ENCODE measurements at places on chromosomes 11 and 22.

- no peak for DNase-seq
These were observed 399.6 kb upstream of the RAG2 start for GRCh38 chr11:36997656-36998055.

- no peak for DNase-seq
These were observed 19.1 kb downstream of the SERPING1 start for GRCh38 chr11:57616595-57616994.

- no peak for DNase-seq
These were observed 4.8 kb downstream of the TOP3B start for GRCh38 chr22:21977814-21978213.

DNA sequence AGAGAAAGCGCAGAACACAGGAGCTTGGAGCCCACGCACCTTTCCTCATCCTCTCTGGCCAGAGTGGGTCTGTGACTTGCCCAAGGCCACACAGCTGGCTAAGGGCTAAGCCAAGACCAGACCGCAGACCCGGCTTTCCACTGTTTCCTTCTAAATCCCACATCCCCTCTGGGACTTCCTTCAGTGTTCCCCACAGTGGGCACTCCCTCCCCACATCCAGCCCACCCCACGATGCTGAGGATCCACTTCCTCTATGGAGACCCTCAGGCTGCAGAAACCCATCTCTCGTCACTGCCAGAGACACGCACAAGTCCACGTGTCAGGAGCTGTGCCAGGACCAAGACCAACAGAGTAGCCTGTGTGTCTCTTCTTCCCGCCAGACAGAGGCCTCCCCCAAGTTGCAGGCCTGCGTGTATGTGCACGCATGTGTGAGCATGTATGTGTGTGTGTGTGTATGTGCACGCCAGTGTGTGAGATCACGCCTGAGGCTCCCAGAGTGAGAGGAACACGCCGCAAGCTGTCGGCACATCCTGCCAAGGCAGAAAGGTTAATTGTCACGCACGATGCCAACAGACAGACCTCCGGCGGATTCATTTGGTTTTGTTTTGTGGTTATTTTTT lies 21.6 kb downstream of the PDGFB start:
- no peak for DNase-seq

GRCh38 chr11:72988821-72989220 lies 153.3 kb downstream of the FCHSD2 start:
- DNase-seq, result no peak

GRCh38 chr11:6599449-6599848 lies 4.0 kb downstream of the RRP8 start:
- DNase-seq, result no peak

DNA sequence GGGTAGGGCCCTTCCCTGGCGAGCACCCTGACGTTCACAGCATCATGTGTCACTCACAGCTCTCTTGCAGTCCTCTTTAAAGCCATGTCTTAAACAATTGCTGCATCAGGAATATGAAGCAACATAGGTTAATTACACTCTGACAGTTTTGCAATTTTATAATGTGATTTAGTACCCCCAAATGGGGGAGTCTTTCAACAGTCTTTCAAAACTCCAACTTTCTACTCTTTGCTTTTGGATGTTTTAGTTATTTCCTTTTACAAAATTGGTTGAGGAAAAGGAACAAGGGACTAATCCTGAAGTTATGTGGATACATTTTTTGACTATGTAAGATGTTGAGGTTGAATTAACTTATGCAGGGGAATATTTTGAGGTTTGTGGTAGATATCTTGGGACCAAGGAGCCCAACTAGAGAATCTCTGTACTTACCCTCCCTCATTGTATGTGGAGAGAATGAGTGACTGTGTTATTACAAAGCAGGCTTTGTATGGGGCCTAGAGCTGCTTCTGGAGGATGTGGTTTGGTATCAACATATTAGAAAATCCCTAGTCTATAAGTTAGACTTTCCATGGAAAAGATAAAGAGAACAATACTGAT lies at the start of gene MMP8:
TSS of gene MMP8 (minus strand) at position 51 of the 597 bp plus-strand sequence. CDS start 99 bp downstream, outside the sequence.
- no peak for DNase-seq

- DNase-seq, result no peak
These were observed 945.3 kb downstream of the LRRC4C start for GRCh38 chr11:40514124-40514523.

DNA sequence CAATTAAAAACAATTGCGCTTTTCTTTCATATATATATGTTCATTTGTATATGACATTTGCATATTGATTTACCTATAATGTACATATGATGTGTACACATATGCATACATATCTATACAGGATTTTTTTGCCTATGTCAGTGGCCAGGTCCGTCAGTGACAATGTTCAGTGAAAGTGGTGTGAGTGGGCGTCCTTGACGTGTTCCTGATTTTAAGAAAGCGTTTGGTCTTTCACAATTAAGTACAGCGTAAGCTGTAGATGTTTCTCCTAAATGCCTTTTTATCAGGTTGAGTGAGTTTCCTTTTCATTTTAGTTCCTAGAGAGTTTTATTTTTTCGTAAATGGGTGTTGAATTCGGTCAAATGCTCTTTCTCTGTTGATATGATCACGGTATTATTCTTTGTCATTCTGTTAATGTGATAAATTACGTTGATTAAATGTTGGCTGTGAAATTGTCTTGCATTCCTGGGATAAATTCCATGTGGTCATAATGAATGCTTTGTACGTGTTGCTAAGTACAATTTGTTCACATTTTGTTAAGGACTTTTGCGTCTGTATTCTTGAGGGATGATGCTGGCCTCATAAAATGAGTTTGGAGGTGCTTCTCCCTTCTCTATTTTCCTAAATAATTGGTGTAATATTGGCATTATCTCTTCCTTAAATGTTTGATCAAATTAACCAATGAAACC lies 10.6 kb upstream of the GNB1L start:
- no peak for DNase-seq

DNA sequence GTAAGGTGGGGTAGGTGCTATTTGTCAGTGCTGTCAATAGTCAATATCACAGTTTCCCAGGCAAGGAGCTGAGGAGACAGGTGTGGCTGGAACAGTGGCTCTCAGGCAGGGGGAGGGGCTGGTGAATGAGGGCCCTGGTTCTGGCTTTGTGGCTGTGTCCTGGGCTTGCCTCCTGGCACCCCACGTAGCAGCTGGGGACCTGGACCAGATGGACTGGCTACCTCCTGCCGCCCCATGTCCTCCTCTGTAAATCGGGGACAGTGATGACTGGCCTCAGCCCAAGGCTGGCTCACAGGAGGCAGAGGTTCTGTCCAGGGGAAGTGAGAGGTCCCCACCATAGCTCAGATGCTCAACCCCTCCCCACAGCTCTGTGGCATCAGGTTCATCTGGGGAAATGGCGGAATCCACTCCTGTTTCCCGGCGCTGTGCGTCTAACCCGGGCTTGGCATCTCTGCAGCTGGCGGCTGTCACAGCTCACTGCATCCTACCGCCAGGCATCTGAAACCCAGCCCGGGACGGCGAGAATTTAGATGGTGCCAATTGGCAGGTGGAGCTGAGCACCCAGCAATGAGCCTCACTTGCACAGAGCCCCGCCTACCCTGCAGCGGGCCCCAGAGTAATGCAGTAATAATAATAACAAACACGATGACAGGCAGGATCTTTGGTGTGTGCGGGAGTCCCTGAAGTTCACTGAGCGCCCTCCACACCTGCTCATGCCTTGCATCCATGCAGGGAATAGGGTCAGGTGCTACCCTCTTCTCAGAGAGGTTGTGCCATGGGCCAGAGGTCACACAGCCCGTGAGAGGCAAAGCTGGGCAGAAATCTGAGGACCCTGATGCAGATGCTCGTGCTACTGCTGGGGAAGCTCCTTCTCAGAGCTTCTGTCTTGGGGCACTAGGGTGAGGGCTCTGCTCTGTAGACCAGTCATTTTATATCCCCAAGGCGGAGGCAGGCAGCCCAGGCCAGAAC lies 27.8 kb upstream of the SHISAL1 start:
- no peak for DNase-seq

- no peak for DNase-seq
These were observed 43.3 kb upstream of the SORL1 start for GRCh38 chr11:121408830-121409229.

DNA sequence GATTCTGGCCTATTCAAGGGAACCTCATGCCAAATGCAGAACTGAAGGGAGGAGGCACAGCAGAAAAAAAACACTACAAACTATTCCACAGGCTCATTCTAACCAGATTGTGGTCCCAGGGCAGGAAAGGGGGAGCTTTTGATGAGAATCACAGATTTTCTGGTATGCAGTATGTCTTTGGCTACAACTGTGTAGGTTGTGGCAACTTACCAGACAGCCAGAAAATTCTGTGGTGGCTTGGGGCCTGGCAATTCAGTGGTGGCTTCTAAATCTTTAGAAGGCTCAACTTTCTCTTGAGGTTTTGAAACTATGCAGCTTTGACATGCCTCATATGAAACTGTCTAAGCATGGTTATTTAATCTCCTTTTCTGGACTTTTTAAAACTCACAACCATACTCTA lies 850.8 kb upstream of the CCDC90B start:
- no peak for DNase-seq

DNA sequence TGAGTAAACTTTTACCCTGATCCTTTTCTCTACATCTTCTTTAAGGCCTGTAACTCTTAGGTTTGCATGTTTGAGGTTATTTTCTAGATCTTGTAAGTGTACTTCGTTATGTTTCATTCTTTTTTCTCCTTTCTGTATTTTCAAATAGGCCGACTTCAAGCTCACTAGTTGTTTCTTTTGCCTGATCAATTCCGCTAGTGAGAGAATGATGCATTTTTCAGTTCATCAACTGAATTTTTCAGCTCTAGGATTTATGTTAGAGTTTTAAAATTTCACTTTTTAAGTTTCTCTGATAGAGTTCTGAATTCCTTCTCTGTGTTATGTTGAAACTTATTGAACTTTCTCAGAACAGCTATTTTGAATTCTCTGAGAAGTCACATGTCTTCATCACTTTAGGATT lies 55.5 kb upstream of the NARS2 start:
- DNase-seq, result no peak

GRCh38 chr11:66454247-66454646 lies 12.5 kb upstream of the PELI3 start:
- DNase-seq, result no peak

- DNase-seq, result no peak
These were observed 161.4 kb downstream of the BRD1 start for GRCh38 chr22:49666146-49666809.

GRCh38 chr11:36073411-36074203 lies 129.7 kb downstream of the LDLRAD3 start:
- no peak for DNase-seq

GRCh38 chr11:96162816-96163499 lies 180.0 kb downstream of the MAML2 start:
- DNase-seq, result no peak

DNA sequence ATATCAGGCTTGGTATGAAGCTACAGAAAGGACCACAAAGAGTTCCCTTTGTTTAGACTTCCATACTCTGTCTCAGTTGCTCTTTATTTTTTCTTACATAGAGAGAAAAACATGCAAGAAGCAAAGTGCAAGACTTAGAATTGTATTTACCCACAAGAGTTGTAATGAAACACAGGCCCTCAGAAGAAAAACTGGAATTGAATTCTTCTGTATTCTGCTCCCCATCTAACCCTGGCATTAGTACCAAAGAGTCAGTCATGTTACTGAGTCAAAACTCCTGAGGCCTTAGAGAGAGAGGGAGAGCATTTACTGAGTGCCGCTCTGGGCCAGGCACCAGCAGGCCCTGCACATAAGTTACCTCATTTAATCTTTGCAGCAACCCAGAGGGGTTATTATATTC lies 43.9 kb upstream of the DLAT start:
- no peak for DNase-seq

- DNase-seq, result no peak
These were observed 43.2 kb downstream of the MACROD1 start for GRCh38 chr11:64122411-64123410.
